GM18507 (cell line): ENCODE measurements at places on chromosomes 16 and 17.

- no peak for DNase-seq
These were observed 130.1 kb downstream of the FOXL1 start for GRCh38 chr16:86708431-86708830.

- no peak for DNase-seq
These were observed 215.3 kb downstream of the RBFOX3 start for GRCh38 chr17:79395545-79395944.

- DNase-seq, result no peak
These were observed 89.4 kb downstream of the KIF2B start for GRCh38 chr17:53912117-53912516.

GRCh38 chr16:12901204-12901596, 198 bp upstream of the SHISA9 start:
- DNase-seq, result no peak

DNA sequence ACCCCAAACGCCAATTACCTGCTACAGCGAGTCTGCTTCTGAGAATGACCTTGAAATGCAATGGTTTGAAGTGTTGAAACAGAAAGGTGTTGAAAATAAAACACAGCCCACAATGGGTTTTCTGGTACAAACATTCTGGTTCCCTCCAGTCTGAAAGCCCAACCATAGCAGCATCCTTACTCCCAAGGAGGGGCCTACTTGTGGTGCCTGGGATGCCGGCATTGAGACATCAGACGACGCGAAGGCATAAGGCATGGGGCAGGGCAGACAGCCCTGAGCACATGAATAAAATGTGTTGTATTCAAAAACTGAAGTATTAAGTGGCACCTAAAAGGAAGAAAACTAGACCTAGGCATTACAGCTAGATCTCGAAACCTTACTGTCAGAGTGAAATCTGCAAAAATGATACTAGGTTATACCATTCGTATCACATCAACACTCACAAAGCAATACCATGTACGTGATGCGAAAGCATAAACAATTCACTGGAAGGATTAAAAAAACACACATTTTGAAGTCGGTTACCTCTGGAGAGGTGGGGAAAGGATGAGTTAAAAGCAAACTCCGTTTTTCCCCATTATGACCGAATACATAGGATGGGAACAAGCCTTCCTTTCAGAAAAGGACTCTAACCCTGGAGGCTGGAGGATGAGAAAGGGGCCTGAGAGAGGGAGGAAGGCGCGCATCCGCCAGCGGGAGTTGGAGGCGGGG, 702 bp downstream of the NUDT21 start:
- no peak for DNase-seq

DNA sequence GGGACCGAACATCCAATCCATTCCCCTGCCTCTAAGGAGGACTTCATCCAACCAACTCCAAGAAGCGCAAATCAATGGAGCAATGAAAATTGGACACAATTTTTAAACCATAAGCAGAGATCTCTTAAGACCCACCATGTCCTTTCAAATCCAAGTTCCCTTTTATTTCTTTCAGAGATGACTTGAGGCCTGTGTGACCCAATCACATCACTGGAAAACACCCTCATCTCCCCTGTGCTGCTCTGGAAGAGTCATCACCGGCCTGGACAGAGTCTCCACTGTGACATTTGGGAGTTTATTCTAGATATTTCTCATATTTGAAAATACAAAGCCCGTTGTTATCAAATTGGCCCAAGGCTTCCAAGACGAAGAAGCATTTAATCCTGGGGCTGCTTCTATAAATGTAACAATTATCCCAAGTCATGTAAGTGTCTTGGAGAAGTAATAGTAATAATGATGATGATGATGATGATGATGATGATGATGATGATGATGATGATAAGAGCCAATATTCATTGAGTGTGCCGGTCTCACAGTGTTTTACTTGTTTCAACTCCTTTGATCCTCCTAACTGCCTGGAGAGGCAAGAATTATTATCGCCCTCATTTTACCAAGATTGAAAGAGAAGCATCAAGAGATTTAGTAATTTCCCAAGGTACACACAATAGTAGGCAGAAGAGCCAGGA, 72.1 kb downstream of the COPRS start:
- no peak for DNase-seq

- no peak for DNase-seq
These were observed 40.5 kb downstream of the FTO start for GRCh38 chr16:53744449-53744848.

DNA sequence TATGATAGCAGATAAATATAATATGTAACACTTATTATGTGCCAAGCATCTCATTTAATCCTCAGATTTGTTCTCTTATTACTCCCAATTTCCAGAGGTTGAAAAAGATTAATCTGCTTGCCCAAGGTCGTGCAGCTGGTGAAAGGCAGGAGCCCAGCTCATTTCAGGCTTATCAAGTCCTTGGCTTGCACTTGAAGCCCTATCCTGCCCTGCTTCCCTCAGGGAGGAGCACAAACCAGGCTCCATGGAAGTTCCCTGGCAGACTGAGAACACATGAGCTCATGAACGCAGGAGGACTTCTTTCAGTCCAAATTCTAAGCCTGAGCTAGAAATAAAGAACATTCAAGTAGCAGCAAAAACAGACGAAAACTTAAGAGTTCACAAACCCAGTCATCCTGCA, 74.8 kb downstream of the USP31 start:
- no peak for DNase-seq

DNA sequence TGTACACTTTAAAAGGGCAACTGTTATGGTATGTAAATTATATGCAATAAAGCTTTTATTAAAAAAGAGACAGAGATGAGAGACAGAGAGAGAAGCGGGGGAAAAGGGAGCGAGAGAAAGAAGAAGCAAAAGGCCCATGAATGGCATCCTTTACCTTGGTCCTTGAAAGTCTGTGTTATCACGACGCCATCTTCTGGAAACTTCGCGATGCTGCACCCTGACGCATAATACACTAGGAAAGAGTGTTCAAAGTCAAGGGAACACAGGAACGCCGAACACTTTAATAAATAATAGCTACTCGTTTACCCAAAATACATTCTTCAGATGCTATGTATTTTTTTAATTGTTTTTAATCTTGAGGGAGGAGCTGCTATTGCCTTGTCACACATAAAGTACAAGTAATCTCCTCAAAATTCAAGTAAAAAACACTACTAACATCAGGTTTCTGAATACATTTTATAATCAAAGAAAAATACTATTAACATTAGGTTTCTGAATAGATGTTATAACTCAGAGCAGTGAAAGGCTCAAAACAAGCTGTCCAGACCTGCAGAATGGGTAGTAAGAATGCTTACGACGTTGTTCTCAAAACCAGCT, 23.0 kb upstream of the SLC38A8 start:
- DNase-seq, result no peak

DNA sequence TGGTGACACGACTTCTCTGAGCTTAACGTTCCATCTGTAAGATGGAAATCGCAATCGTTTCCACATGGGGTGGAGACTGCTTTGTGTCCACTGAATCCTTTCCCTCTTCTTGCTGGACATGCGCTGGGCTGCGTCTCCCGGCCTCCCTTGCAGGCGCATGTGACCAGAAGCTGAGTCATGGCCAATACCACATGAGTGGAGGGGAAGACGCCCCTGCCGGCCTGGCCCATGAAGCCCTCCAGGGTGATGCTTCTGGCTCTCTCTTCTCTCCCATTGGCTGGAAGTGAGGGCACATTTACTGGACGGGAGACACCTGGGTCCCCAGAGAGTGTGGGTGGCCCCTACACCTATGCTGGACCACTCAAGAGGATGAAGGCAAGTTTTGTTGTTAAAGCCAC, 71.1 kb downstream of the DYNLRB2 start:
- DNase-seq, result no peak

GRCh38 chr17:64662774-64663367, 764 bp upstream of the SMURF2 start:
- no peak for DNase-seq

DNA sequence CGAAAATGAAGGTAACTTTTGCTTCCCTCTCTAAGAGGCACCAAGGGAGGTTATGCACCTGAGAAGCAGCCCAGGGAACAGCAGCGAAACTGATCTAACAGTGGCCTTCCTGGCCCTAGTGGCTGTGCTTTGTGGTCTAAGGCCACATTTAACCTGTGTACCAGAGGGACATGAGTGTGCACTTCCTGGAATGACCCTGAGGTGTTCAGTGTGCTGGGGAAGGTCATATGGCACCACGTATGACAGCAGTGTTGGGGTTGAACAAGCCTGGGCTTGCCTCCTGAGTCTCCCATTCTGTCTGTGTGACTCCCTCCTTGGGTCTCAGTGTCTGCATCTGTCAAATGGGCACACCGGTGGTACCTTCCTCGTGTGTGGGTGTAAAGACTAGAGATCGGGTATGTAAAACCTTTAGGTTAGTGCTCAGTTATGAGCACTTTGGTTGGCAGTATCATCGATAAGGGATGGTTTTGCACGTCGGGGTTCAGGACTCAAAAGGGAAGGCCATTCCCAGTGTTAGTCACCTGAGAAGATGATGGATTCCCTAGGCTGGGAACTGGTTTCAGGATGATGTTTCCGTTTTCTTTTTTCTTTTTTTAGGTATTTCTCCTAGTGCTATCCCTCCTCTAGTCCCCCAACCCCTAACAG, 31.9 kb downstream of the PLCG2 start:
- no peak for DNase-seq

DNA sequence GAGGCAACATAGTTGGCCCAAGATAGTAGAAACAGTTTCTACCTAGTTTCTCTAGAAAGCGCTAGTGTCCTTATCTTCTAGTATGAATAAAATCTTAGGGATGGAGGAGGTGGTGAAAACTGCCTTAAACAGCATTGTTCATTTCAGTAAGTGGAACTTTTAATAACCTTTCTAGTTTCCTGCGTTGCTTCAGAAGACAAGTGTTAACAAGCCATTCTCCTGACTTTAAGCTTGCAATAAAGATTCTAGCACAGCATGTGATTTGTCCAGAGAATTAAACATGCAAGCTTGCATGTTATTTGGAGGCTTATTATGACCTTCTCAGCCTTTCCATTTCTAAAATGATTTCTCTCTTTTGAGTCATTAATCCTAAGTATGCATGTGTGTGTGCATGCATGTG, 72.3 kb downstream of the TANGO6 start:
- no peak for DNase-seq

GRCh38 chr17:3887804-3888203, 5.0 kb downstream of the CAMKK1 start:
- no peak for DNase-seq

DNA sequence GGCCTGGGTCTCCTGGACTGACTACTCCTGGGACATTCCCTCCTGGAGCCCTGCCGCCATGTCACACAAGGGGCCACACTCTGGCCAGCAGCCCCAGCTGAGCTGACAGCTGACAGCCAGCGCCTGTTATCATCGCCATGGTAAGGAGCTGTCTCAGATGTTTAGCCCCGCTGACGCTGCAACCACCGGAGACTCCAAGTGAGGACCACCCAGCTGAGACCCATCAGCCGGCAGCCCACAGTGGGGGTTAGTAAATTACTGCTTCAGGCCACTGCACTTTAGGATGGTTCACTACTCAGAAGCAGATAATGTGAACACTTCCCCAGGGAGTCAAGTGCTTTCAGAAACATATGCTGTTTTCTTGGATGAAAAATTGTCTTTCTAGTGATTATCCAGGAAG, 14.6 kb upstream of the SPHK1 start:
- DNase-seq, result no peak

- no peak for DNase-seq
These were observed 1.8 kb downstream of the ATP2A3 start for GRCh38 chr17:3962217-3962964.

GRCh38 chr16:11218604-11218962, 37.4 kb downstream of the SOCS1 start:
- no peak for DNase-seq

GRCh38 chr16:8950580-8951077, 13.1 kb downstream of the USP7 start:
- no peak for DNase-seq

- DNase-seq, result no peak
These were observed 46.4 kb upstream of the CDH13 start for GRCh38 chr16:82580298-82580890.

GRCh38 chr17:48644910-48645557, 18.9 kb upstream of the HOXB9 start:
- DNase-seq, result no peak

DNA sequence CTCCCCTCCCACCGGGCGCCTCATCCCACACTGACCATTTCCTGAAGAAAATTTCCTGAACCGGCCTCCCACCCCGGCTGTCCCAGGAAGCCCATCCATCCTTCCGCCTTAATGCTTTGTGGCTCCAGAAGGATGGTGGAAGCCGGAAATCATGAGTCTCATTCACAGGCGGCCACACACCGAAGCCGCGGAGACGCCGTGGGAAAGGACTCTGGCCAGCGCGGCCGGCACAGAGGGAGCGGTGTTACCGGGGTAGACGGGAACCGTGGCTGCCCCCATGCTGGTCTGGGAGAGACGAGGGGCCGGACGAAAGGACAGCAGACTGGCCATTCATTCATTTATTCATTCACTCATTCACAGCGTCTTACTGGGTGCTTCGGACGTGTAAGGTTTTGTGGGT, 326.8 kb downstream of the SEC14L1 start:
- no peak for DNase-seq

- no peak for DNase-seq
These were observed at the start of gene MYO1D for GRCh38 chr17:32876417-32877163. Gene MYO1D, minus strand, starts transcription at chr17:32877124. Its CDS starts 252 bp downstream, at chr17:32876872.

DNA sequence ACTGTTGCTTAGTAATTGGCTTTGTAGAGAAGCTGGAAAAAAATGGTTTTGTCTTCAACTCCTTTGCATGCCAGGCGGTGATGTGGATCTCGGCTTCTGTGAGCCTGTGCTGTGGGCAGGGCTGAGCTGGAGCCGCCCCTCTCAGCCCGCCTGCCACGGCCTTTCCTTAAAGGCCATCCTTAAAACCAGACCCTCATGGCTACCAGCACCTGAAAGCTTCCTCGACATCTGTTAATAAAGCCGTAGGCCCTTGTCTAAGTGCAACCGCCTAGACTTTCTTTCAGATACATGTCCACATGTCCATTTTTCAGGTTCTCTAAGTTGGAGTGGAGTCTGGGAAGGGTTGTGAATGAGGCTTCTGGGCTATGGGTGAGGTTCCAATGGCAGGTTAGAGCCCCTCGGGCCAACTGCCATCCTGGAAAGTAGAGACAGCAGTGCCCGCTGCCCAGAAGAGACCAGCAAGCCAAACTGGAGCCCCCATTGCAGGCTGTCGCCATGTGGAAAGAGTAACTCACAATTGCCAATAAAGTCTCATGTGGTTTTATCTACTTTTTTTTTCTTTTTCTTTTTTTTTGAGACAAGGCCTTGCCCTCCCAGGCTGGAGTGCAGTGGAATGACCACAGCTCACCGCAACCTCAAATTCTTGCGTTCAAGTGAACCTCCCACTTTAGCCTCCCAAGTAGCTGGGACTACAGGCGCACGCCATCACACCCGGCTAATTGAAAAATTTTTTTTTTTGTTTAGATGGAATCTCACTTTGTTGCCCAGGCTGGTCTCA, 6.2 kb upstream of the TMEM235 start:
- DNase-seq, result no peak

GRCh38 chr17:59811209-59811608, 81.5 kb downstream of the TUBD1 start:
- DNase-seq, result no peak

GRCh38 chr16:12833926-12834325, 30.2 kb upstream of the CPPED1 start:
- DNase-seq, result no peak

DNA sequence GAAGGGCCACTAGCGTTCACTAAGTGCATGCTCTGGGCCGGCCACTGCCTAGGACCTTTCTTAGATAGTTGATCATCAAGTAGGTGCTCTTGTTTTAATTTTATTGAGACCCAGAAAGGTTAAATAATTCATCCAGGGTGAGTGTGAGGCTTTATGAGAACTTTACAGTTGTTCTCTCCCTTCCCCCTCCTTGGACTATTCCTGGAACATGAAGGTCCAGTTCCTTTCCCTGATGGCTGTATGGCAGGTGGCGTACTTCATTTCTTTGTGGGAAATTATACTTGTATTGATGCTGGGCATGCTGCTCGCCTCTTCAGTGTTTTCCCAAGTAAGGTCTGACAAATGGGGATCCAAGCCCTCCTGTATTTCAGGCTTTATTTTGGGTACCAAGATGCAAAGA, 8.5 kb downstream of the SGF29 start:
- no peak for DNase-seq
